ENCODE measurements at places on chromosomes 5 and 9. TPM values are rescaled to one million over a fixed set of nuclear protein-coding genes. Genes with fewer than 3 reads are reported as not detected.

The GPRIN1 gene
- total RNA-seq: 1.8 TPM

The SLC25A2 gene
- total RNA-seq: 0.59 TPM

The TAF11L3 gene
- total RNA-seq: not detected

The EQTN gene
- total RNA-seq: not detected

The ARHGAP26 gene
- total RNA-seq: 6.2 TPM

The FAM200C gene
- total RNA-seq: 5.6 TPM

The SPRY4 gene
- 5.4 TPM for total RNA-seq

DNA sequence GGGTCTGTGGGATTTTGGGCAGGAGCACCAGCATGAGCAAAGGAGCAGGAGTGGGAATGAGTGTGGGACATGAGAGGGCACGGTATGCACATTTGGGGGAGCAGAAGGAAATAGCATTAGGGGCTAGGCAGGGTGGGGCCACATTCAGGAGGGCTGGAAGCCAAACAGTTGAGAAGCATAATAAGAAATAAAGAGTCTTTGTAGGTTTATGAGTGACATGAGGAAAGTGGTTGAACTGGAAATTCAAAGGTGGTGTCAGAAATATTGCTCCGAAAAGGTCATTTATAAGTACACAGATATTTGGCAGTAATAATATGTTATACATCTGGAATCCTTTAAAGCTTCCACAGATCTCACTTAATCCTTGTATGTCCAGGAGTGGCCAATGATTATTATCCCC lies 26.4 kb downstream of the ARHGEF28 start:
- no peak for DNase-seq

DNA sequence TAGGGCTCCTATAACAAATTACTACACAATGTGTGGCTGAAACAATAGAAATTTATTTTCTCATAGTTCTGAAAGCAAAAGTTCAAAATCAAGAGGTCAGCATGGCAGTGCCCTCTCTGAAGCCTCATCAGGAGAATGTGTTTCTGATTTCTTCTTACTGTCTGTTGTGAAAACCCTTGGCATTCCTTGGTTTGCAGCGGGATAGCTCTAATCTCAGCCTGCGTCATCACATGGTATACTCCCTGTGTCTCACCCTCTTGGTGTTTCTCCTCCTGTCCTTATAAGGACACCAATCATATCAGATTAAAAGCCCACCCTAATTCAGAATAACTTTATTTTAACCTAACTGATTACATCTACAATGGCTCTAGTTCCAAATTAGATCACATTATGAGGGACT lies 87.5 kb upstream of the CDH9 start:
- no peak for DNase-seq

DNA sequence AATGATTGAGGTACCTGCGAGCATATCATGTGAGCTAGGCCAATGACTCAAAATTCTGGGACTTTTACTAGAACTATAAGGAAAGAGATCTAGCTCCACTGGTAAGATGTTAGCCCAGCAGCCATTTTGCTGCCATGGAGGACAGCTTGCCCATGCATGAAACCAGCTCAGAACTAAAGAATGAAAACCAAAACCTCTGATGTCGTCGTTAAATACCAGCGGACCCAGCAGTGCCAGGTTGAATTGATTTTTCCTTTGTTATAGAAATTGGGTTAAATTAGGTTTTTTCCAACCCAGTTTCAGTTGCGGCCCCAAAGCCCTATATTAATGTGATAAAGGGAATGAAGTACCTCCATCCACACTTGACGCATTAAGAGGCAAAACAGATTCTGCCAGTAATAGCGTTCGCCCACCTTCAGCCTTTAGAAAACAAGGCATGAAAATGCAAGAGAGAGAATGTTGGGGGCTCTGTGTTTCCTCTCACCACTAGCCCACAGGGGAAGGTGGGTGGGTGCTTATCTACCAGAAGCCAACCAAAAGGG lies 5.5 kb upstream of the ITK start:
- no peak for DNase-seq

- no peak for DNase-seq
These were observed 15.2 kb downstream of the HCN1 start for GRCh38 chr5:45680950-45681349.

GRCh38 chr9:1469996-1470395 lies 419.8 kb downstream of the DMRT2 start:
- DNase-seq: no peak

GRCh38 chr9:20148416-20148815 lies 359.6 kb upstream of the SLC24A2 start:
- no peak for DNase-seq

DNA sequence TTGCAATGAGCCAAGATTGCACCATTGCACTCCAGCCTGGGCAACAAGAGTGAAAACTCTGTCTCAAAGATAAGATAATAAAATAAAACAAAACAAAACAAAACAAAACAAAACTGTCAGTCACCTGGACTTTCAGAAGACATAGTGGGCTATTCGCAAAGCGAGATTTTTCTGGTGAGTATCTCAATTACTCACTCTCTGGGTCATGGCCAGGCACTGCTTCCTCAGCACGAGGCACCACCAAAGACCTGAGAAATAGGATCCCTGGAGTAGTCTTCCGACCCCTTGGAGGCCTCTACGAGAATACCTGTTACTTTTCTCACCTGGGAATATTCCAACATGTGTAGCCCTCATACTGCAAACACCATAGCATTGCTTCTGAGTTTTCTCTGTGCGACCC lies 201.7 kb upstream of the ZNF618 start:
- DNase-seq: no peak

DNA sequence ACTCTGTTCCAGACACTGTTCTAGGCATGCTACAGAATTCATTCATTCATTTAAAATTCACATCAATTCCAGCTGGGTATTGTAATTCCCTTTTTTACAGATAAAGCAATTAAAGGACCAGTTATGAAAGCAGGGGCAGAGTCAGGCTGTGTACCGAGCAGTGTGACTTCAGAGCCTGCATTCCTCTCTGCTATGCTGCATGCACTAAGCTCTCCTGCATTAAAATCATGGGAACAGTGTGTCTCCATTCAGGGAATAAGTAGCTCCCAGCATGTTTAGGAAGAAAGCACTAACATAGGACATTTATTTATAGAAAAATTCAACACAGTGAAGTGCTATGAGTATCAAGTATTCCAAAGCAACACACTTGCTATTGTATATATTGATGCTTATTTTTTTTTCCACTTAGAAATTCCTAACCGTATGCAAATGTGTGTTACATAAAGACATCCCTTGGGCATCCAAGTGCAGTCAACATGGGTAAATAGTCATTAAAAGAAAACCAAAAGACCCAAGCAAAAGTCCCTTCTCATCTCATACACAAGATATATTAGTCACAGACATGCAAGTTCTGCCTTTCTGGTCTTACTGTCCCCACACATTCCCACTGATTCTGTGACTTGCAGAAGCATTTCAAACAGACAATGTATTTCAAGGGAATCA lies 173.7 kb downstream of the GABRB2 start:
- no peak for DNase-seq

- DNase-seq: no peak
These were observed 109.1 kb downstream of the DOCK2 start for GRCh38 chr5:169746147-169746694.

GRCh38 chr5:139692679-139693308 lies 44.6 kb downstream of the CXXC5 start:
- DNase-seq: no peak

DNA sequence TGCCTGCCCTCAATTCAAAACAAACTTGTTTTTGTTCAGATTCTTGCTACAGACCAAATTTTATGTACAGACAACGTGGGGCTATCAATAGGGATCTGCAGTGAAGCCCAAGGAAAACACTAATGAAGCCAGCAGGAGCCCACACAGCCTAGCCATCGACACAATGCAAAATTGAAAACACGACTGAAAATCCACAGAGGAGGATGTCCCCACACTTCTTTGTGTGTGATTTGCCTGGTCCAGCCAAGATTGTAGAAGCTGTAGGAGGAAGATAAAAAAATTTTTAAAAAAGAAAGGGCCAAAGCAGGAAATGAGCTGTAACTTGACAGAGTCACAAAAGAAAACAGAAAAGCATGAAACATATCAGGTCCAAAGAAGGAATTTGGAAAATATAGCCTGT lies 34.8 kb downstream of the HTR4 start:
- no peak for DNase-seq

GRCh38 chr9:110156902-110157301 lies 51.1 kb downstream of the C9orf152 start:
- peak; percentile 81 for DNase-seq

GRCh38 chr9:88551546-88552137 lies 16.7 kb downstream of the NXNL2 start:
- DNase-seq: no peak

DNA sequence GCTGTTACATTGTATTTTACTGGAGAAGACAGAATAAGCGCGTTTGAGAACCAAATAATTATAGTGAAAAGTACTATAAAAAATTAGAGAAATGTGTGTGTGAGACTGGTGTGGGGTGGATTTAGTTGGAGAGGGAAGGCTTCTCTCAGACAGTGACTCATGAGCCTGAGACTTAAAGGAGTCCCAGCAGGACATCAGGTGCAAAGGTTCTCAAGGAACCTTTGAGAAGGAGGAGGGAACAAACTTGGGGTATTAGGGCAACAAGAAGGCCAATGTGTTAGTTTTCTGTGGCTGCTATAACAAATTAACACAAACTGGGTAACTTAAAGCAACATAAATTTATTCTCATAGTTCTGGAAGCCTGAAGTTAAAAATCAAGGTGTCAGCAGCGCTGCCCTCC lies 4.9 kb downstream of the DDX4 start:
- DNase-seq: no peak

Measured in osteoblast (primary cell).